HS-5 (cell line): ENCODE measurements at places on chromosomes 5 and 9.

GRCh38 chr5:124474528-124475215 lies 271.8 kb downstream of the ZNF608 start:
- DNase-seq = no peak

DNA sequence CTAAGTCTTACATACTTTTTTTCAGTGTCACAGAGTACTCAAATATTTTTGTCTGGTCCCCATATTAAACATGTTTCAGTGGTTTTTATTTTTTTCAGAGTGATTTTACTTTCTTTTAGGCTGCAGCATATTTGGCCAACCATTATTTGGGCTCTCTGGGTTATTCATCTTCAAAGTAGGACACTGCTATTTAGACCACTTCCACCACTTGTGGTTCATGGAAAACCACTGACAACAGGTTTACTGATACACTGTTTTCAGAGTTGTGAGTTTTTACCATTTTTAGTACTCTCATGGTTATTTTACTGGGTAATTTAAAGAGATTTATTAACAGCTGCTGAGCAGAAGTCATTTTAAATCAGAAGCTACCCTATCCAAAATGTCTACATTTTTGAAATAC lies 437.6 kb downstream of the KIAA0825 start:
- DNase-seq = no peak

DNA sequence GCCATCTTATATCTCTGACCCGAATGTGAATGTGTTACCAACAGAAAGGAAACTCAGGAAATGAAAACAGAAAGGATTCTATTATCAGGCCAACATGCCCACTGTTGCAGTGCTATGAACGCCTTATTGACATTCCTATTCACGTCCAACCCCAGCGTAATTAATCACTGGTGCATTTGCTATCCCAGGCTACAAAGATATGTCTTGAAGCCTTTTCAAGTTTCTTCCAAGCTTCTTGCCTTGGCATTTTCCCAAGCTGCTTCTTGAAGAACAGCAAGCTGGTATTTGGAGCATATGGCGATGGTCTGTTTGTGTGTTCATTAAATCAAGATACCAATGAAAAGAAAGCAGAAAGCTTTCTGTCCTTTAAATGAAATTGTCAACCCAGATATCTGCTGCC lies 579.2 kb upstream of the ZNF462 start:
- no peak for DNase-seq

GRCh38 chr5:126481243-126481642 lies 58.0 kb downstream of the GRAMD2B start:
- no peak for DNase-seq

DNA sequence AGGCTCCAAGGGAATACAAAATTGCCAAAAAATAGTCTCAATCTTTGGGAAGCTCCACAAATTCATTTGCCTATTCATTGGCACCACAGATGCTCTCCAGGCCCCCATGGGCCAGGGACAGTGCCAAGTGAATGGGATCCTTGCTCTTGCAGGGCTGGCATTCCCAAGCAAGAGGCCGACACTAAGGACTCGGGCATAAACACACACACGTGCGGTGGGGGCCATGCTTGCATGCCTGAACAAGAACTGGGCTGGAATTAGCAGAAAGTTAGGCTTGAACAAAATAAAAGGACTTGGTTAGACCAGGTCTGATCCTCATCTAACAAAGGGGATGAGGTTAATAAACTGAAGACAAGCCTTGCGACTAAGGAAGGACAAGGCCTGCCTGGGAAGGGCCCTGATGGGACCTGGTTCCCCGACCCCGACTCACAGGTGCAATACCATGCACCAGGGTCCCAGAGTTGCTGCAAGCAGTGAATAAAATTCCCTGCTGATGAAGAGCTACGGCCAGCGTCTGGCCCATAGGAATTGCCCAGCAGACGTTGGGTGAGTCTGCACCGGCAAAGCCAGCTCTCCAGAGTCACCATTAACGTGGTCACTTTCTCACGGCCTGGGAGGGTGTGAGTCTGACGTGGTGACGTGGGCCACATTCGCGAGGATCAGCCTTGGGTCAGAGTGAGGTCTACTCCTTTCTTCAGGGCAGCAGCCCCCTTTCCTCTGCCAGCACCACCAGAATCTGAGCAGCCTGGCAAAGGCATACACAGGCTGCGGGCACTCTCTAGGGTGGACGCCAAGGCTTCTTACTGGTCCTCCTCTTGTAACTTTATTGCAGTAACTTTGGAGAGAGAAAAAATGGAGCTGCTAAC lies 77.4 kb upstream of the FCN1 start:
- DNase-seq = no peak

GRCh38 chr9:129322022-129322621 lies 144.1 kb upstream of the IER5L start:
- no peak for DNase-seq

DNA sequence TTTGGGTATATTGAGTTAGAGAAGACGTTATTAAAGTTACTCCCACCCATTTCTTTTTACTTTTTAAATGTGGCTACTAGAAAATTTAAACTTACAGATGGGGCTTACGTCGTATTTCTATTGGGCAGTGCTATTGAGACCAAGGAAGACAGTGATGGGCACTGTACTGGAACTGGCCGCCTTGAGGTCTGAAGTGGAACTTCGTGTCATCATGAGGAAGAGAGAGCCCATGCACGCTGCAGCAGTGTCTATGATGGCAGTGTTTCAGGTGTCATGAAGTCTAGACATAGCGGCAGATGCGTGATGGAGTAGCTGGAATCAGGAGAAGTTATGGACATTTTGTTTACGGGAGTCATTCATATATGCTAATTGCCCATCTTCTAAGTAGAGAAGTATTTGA lies 143.7 kb downstream of the LRRC70 start:
- DNase-seq = no peak

- DNase-seq = no peak
These were observed 28.2 kb downstream of the RNF145 start for GRCh38 chr5:159181152-159181551.

- no peak for DNase-seq
These were observed 204.2 kb downstream of the TAF11L14 start for GRCh38 chr5:17838469-17838868.

- DNase-seq = peak; percentile 67
These were observed 123.1 kb downstream of the DROSHA start for GRCh38 chr5:31408814-31409213.

GRCh38 chr5:95794070-95794516 lies 28.4 kb downstream of the GLRX start:
- no peak for DNase-seq

DNA sequence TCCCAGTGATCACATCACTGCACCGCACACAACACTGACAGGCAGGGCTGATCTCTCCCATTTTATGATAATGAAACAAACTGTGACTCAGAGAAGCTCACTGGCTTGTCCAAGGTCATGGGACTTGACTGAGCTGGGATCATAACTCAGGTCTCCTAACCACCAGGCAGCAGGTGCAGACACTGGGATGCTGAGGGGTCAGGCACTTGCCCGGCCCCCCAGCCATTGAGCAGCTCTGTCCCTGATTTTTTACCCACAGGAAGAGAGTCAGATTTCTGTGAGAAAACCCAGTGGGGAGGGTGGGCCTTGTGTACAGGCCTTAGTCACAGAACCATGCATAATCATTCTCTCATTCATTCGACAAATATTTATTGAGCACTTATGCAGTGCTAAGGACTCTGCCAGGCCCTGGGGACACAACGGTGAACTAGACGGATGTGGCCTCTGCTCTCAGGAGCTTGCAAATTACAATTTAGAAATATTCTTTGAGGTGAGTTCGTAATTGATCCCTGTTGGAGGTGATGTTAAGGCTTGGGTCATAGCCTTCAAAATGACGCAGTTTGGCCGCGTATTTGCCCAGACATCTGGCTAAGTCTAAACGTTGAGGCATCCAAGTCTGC lies 54.5 kb upstream of the TGFBR1 start:
- no peak for DNase-seq

GRCh38 chr5:3609120-3609681 lies 13.6 kb downstream of the IRX1 start:
- no peak for DNase-seq

DNA sequence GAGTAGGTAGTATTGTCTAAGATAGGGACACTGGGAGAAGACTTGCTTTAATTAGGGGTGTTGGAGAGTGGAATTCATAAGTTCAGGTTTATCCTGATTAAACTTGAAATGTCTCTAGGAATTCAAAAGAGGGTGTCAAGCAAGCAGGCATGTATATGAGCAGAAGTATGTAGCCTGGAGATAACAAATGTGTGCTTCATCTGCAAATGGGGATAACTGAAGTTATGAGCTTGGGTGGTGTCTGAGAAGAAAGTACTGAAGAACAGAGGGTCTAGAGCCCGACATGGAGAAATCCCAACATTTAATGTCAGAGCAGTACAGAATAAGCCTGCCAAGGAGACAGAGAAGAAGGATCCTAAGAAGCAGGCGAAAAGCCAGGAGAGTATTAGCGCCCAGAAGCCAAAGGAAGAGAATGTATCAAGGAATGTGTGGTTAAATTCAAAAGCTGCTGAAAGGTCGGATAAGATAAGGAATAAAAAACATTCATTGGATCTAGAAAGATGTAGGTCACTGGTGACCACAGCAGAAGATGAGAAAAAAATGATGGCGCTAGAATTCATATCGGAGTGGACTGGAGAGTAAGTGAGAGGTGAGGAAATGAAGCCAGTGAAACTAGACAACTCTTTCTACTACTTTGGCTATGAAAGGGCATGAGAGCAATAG lies 401.5 kb upstream of the PIK3R1 start:
- DNase-seq = no peak

GRCh38 chr9:123883634-123884033 lies 46.3 kb downstream of the DENND1A start:
- DNase-seq = no peak

- no peak for DNase-seq
These were observed 47.8 kb downstream of the ERGIC1 start for GRCh38 chr5:172881691-172882370.

DNA sequence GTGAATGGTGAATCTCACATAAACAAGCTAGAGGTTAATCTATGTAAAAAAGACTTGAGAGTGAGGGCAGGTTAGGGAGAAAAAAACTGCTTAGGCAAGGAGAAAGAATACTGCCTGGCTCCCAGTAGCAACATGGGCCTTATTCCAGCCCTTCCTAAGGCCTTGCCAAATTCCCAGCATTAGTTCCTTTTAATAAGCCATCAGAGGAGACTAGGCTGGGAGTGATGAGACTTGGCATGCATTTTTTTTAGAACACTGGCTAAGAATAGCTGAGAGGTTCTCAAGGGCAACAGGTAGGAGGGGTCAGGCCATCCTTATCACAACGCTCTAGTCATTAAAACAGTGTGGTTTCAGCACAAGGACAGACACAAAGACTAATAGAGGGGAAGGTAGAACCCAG lies 20.9 kb upstream of the ZBTB43 start:
- no peak for DNase-seq

GRCh38 chr5:124692324-124692723 lies 54.1 kb downstream of the ZNF608 start:
- DNase-seq = peak; percentile 40

- DNase-seq = no peak
These were observed 18.0 kb downstream of the ORM2 start for GRCh38 chr9:114347675-114348074.

GRCh38 chr5:112174959-112175594 lies 244.0 kb downstream of the EPB41L4A start:
- no peak for DNase-seq

- DNase-seq = no peak
These were observed 32.9 kb downstream of the FAM163B start for GRCh38 chr9:133576031-133576874.

DNA sequence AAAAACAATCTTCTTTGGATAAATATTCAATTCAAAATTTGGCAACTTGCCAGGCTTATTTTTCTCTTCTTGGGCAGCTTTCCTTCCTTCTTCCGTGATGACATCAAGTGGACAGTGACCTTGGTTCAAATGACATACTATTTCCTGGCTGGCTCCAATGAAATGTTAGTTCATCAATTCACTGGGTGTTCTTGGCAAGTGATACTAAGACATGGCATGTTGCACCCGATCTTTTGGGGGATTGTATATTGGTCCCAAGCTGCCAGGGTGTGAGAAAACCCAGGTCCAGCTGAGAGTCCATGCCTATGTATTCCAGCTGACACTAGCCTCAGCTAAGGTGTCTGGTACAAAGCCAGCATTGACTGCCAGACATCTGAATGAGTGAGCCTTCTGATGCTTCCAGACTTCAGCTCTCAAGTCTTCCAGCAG lies 252.9 kb downstream of the MAT2B start:
- DNase-seq = no peak

GRCh38 chr9:127876026-127876763 lies 1.3 kb downstream of the AK1 start:
- DNase-seq = no peak

GRCh38 chr5:128539038-128539429 lies 989 bp upstream of the FBN2 start:
- DNase-seq = no peak

GRCh38 chr5:68012429-68012828 lies 203.1 kb upstream of the PIK3R1 start:
- no peak for DNase-seq

DNA sequence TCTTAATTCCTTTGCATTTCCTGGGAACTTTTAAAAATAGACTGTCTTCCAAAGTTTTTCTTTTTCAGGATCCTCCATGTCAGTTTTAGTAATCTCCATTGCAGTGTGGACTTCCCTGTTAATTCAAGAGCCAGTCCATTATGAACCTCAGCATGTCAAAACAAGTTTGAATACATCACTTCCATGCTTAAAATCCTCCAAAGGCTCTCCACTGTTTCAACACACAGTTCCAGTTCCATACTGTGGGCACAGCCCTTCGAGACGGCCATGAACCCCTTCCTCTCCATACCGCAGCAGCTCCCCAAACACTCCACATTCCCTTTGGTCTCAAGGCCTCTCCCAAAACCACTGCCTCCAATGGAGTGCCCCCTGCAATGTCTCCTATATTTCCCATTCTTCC lies 19.5 kb downstream of the LIFR start:
- DNase-seq = no peak

DNA sequence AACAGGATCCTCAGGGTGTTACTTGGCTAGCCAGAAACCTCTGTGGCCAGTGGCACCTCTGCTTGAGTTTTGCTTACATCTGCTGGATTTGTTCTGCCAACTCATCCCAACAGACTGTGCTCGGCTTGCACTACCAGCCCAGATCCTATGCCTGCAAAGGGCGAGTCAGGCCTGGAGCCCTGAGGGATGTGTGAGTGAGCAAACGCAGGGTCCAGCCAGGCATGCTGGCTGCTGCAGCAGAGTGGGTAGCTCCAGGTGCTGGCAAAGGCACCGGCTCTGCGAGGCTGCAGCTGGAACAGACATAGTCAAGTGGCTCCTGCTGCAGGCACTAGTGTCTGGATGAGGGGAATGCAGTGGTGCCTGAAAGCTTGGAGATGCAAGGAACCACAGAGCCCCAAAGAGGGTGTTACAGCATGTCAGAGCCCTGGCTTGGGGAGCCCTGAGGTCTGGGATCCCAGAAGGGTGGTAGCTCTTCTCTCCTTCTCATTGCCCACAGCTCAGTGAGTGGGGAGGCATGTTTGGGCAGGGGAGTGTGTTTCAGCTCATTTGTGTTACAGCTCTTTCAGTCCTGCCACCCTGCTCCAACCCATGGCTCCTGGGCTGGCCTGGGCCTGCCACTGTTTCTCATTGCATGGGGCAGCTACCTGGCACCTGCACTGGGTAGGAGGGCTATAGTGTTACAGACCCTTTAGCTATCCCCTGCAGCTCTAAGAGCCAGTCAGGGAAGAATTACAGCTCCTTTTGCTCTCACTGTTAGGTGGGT lies 332.6 kb downstream of the TAF11L14 start:
- DNase-seq = no peak
